ENCODE measurements at places on chromosomes 12 and 14. TPM values are rescaled to one million over a fixed set of nuclear protein-coding genes. Genes with fewer than 3 reads are reported as not detected.

Gene C1QL4
- total RNA-seq, result not detected

Gene DCN
- 827 TPM for total RNA-seq

Gene ANO4
- total RNA-seq, result not detected

Gene ANO2
- not detected for total RNA-seq

Gene LPAR5
- total RNA-seq, result not detected

Gene RNASE4
- total RNA-seq, result 28.3 TPM

Gene TMEM229B
- 1.6 TPM for total RNA-seq

Measured in hair follicle dermal papilla cell (primary cell).